ENCODE measurements at places on chromosomes 6 and 20.

- no peak for DNase-seq
Measured at GRCh38 chr6:122995921-122996793, at the start of gene CLVS2. Gene CLVS2, plus strand, starts transcription at chr6:122996235. Its CDS starts 1,543 bp downstream, at chr6:122997778.

DNA sequence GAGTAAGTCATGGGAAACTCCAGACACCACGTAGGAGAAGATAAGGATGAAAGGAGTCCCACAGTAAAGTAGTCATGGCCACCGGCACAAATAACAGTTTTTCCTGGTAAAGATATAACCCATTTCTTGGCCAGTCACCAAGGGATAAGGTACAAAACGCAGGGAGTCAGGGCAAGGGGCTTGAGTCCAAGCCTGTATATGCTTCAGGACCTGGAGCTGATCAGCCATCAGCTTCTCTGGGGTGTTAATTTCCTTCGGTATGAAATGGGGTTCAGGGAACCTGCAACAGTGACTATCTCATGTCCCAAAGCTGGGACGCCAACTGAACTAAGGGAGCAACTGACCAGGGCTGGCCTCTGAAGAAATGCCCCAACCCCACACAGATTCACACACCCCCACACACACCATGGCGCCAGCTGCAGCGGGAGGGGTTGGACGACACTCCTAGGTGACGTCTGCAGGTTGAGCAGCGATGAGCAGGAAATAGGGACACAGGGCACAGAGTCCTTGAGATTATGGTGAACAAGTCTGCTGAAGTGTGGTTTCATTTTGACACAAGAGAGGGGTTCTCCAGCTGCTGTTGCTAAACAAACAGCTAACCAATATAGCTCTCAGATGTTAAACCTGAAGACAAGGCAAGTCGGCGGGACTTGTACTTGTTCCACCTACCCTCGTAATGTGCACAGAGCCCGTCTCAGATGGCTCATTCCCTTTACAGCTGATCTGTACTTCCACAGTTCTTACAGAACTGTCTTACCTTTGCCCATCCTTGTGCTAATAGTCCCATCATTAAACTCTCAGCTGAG lies 7.4 kb upstream of the ADTRP start:
- no peak for DNase-seq

- DNase-seq, result no peak
Measured at GRCh38 chr6:111624401-111625098, 18.9 kb upstream of the TRAF3IP2 start.

DNA sequence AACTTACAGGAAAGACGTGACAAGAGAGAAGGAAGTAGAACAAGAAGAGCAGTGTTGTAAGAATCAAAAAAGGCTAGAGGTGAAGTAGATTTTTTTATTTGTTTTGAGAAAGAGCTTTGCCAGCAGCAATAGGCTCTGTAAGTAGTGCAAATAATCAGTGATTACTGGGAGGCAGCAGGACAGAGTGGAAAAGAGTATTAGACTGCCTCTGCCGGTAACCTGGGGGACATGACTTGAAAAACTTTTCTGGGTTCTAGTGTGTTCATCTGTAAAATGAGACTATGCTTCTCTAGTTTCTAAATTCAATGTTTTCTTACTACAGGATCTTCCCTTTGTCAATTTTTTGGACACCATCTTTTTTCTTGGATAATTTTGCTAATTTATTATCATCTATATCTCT lies 5.8 kb upstream of the IRAK1BP1 start:
- DNase-seq, result no peak

DNA sequence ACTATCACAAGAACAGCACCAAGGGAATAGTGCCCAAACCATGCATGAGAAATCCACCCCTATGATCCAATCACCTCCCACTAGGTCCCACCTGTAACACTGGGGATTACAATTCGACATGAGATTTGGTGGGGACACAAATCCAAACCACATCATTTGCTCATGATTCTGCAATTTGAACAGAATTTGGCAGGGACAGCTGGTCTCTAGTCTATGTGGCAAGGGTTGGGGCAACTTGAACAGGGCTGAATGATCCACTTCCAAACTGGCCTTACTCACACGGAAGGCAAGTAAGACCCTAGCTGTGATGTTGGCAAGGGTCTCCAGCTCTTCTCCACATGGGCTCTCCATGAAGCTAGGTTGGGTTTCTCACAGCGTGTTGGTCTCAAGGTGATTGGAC lies 10.1 kb upstream of the FKBP5 start:
- DNase-seq, result no peak
